NCI-H1105 treated with DMSO at 0.1 percent for 48 hours (cell line): ENCODE measurements at places on chromosomes 11 and 22.

GRCh38 chr11:69979632-69980031 lies 98.5 kb upstream of the ANO1 start:
- no peak for DNase-seq

- no peak for DNase-seq
These were observed 146.7 kb downstream of the LDLRAD3 start for GRCh38 chr11:36090356-36091109.

DNA sequence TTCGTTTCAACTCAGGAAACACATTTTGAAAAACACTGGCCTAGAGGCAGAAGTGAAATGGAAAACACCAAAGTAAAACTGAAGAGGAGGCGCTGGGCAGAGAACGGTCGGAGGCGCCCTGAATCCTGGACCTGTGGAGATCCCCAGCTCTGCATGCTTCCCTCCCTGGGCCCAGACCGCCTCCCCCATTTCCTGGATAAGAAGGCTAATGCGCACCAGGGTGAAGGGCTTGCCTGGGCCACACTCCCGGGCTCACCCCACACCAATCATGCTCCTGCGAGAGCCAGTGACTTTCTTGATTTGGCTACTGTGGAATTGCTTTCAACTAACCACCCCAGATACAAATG lies 167.1 kb downstream of the CRYBB2 start:
- DNase-seq, result no peak

DNA sequence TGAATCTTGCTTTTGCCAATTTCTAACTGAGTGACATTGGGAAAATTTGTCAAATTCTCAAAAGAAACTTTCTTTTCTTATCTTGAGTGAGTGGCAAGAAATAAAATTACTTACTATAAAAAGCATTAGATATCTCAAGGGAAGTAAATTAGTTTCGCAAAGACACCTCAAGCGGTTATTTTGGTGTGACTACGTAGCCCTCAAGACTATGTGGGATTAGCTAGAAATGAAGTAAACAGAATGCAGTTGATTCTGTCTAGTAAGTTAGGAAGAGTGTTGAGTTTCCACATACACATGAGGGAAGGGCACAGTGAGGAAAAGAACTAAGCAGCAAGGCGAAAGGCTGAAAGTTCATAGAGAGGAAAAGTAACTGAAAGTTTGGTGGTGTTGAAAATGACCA lies 28.3 kb upstream of the MS4A6A start:
- no peak for DNase-seq

DNA sequence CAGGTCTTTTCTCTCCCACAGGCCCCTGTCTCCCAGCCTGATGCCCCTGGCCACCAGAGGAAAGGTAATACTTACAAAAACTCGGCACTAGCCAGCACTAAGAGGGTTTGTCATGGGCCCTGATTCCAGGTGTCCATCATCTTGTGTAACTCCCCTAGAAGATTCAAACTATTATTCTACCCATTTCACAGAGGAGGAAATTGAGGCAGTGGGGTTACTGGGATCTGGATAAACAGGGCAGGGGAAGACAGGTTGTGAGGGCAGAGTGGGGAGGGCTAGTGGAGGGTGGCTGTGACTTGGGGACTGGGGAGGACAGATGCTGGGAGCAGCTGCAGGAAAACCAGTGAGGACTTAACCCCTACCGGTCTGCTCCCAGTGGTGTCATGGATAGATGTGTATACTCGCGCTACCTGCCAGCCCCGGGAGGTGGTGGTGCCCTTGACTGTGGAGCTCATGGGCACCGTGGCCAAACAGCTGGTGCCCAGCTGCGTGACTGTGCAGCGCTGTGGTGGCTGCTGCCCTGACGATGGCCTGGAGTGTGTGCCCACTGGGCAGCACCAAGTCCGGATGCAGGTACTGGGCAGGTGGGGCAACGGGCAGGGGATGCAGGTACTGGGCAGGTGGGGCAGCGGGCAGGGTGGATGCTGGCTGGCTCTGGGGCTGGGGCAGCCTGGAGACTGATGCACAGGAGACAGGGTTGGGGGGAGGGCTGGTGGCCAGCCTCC lies 1.2 kb downstream of the VEGFB start:
- no peak for DNase-seq
